ENCODE measurements at places on chromosomes 1 and 21.

GRCh38 chr1:240766831-240767230, 154.9 kb upstream of the GREM2 start:
- DNase-seq, result no peak

GRCh38 chr1:184840596-184840995, 85.9 kb upstream of the EDEM3 start:
- no peak for DNase-seq

- DNase-seq, result no peak
Observed at GRCh38 chr1:61338899-61339298, 256.5 kb downstream of the NFIA start.

GRCh38 chr1:204829133-204829825, 41.4 kb upstream of the NFASC start:
- DNase-seq, result no peak

GRCh38 chr1:54486907-54487306, 61.1 kb upstream of the ACOT11 start:
- DNase-seq, result no peak

DNA sequence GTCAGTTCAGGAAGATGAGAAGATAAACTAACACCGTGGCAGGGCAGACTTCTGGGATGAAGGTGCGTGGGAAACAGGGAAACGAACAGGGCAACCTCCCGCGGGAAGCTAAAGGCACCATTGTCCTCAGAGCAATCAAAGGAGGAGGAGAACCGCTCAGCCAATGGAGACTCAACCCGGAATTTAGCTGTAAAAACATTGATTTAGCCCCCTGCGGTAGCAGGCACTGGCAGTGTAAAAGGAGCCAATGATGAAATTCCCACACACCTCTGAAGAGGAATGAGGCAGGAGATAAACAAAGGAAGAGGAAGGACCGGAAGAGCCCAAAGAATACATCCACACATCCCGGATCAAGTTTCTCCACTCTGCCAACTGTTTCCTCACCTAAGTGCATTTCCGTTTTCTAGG, 19.5 kb downstream of the HLCS start:
- DNase-seq, result no peak

DNA sequence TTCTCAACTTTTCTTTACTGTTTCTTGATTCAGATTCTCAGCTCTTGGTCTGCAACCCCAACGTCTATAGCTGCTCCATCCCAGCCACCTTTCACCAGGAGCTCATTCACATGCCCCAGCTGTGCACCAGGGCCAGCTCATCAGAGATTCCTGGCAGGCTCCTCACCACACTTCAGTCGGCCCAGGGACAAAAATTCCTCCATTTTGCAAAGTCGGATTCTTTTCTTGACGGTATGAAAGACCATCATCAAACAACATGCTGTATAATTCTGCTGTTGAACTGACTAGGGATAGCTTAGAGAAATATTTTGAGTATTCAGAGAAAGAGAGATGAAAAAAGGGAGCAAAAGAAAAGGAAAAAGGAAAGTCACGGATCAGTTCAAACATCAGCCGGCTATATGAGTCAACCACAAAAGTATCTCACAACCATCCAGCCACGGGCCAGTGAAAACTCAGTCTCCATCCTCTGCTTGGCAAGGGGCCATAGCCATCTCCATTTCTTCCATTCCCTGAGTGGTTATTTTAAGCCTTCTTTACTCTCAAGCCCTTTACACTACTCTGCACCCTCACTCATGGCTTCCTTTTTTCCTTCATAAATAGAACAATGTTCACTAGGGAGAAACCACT, 14.1 kb downstream of the DNASE2B start:
- no peak for DNase-seq

DNA sequence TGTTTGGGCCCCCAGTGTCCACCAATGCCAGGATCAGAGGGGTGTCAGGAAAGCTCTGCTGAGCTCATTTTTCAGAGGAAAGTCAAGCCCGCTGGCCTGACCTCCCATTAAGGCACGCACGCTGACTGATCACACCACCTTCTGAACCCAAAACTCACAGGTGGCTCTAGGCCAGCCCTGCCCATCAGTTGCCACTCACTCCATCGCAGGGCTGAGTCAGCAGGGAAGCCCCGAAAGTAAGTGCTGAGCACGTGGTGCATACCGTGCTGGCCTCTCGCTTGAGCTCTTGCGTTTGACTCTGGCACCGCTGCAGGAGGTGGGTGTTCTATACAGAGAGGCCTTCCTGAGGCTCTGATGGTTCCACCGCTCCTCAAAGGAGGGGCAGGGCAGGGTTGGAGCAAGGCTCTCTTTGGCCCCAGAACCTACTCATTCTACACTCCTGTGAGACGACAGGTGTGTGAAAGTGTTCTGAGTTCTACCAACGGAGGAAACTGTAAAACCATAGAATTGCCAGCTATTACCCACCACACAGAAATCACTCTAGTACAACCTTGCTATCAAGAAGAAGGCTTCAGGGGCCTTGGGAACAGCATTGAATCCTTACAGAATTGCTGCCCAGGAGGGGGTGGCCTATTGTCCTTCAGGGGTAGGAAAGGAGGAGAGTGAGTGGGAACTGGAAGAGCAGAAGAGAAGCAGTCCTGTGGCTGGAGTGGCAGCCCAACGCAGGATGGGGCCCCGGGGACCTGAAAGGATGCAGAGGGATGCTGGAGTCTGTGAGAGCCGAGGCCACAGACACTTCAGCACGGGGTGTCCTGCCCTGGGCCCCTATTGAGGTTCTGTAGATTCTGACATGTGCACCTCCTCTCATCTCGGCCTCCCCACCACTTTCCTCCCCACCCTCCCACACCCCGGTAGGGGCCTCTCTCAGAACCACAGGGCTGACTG, 214.7 kb upstream of the EDN2 start:
- DNase-seq, result peak; percentile 28

- no peak for DNase-seq
Observed at GRCh38 chr1:7084232-7084894, 299.1 kb downstream of the CAMTA1 start.

GRCh38 chr1:172054172-172054571, 212.9 kb downstream of the DNM3 start:
- no peak for DNase-seq

DNA sequence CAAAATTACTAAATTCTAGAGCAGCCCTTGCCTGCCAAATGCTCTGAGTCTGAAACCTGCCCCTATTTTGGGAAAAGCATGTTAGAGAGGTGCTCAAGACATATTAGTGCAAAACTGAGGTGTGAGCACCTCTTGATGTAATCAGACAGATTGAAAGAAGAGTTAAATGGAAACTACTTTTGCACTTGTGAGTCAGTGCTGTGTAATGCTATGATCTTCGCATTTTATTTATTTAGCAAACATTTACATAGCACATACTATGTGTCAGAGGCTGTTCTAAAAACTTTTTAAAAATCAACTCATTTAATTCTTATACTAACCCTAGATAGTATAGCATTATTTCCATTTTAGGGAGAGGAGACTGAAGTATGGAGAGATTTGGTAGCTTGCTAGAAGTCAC, 138.1 kb downstream of the ELAVL4 start:
- DNase-seq, result no peak

- DNase-seq, result peak; percentile 50
Observed at GRCh38 chr21:36504067-36505058, 24.4 kb upstream of the CLDN14 start.

DNA sequence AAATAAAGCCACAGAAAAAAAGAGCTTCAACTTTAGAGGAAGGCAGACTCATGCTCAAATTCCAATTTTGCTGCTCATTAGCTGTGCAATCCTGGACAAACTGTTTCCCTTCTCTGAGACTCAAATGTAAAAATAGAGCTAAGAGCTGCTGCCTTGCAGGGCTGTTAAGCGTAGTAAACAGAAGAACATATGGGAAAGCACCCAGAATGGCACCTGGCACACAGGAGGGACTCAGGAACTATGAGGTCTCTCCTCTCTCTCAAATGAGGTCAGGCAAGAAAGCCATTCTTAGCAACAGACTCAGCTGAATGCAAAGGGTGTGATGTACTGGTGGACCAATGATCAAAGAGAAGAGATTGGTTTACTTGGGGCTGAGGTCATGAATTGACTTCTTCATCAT, 61.3 kb downstream of the TRABD2B start:
- DNase-seq, result no peak

DNA sequence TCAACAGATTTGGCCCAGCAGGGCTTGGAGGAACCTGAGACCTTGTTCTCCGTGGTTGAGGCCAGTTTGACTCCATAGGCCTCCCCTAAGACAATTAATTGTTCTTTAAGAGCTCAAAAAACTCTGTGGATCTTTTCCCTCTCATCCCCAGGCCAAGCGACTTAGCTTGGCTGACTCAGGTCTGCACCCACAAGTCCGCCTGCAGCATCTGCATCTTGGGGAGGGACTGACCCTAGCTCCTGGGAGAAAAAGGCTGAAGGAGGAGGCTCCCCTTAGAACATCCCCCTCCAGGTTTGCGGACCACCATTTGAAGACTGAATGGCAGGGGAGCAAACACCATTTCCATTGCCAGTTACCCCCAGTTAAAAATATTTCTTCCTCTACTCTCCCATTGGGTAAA, 1.5 kb upstream of the HES2 start:
- DNase-seq, result no peak

DNA sequence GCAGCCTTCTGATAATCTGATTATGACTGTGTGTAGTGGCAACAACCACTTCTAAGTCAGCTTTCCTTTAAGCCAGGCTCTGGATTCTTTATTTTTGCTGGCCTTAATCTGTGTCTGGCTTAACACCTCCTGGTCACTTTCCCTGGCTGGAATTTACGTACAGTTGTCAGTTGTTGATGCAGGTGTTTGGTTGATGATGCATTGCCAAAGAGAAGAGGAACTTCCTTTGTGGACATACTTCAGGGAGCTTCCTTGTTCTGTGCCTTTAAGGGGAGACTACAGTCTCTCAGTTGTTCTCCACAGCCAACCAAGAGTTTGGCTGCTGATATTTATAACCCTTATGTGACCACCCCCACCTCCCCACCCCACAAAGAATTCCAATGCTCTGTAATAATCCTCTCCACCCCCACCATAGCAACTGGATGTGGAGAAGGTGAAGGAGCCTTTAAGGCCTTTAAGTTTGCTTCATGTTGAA, 96.0 kb upstream of the BMP8A start:
- no peak for DNase-seq

DNA sequence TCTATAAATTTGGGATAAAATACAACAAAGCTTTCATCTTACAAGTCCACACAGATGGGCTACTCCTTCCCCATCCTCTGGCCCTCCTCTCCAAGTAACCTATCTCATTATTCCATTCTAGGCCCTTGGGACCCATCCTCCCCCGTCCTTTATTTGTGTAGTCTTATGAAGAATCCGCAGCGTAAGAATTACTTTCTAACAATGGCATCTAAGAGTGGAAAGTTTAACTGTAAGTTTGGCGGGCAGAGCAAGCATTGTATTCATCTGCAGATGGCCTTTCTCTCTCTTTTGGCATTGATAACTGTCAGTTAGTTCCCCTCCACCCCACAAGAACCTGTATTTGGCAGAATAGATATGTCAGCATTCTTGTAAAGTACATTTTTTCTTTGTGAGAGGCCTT, 91.9 kb upstream of the TSPAN2 start:
- no peak for DNase-seq

DNA sequence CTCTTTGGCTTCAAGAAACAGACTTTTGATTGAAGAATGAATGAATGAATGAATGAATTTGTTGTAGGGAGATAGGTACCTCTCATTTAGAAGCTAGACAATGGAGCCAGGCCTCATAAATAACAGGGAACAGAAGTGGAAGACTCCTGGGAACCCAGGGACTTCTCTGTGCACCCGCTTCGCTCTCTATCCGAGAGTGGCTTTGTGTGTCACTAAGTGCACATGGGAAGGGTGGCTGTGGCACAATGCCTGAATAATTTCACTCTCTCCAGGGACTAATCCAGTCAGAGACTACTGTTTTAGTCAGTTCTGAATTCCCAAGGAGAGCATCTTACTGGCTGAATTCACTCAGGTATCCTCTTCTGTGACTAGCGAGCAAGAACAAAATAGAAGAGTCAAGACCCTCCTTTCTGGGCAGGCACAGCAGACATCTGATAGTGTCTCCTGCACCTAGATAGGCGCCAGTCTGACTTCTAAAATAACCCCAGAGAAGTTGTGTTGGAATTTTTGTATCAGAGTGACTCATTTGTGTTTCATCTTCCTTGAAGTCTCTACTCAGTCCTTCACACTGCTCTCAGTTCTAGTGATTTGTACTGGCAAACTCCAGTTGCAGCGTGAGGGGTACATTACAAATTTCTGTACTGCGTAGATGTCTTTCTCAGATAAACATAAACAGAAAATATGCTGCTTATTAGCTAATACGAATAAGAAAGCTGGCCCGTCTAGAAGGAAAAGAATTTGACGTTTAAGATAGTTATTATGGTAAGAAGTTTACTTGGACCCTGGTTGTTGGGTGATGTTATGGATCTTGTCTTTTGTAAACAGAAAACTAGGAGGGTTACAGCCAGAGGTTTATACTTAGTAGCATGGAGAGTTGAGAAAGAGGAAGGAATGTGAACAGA, 34.0 kb downstream of the BACH1 start:
- no peak for DNase-seq

- DNase-seq, result no peak
Observed at GRCh38 chr1:68383092-68383491, 66.7 kb downstream of the RPE65 start.

- DNase-seq, result no peak
Observed at GRCh38 chr1:166811691-166812090, 27.6 kb upstream of the POGK start.
